ENCODE measurements at places on chromosomes 12 and 14. TPM values are rescaled to one million over a fixed set of nuclear protein-coding genes. Genes with fewer than 3 reads are reported as not detected.

The CLEC2B gene
- 64.1 TPM for total RNA-seq

The AEBP2 gene
- 9.7 TPM for total RNA-seq

The NPFF gene
- not detected for total RNA-seq

The WSCD2 gene
- total RNA-seq = not detected

The GIT2 gene
- total RNA-seq = 29.3 TPM

The CRACR2A gene
- 11.6 TPM for total RNA-seq

The OR6C75 gene
- total RNA-seq = not detected

The LAG3 gene
- not detected for total RNA-seq

Data from mammary microvascular endothelial cell (primary cell).